NCI-H524 (cell line): ENCODE measurements at places on chromosomes 1 and 21.

DNA sequence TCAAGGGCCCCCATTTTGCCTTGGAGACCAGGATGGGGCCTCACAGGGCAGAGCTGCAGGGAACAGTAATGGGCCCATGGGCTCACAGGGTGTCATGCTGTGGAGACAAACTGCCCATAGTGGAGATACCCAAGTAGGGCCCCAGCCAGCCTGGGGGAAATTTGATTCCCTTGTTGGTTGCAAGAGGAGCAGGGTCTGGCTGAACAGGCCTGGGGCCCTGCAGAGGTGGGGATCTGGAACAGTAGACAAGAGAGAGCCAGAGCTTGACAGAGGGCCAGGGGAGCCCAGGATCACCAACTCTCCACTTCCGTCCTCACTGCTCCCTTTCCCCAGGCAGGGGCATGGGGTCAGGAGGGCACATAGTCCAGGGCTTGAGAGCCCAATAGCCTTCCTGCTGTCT lies 8.7 kb downstream of the S100B start:
- no peak for DNase-seq

DNA sequence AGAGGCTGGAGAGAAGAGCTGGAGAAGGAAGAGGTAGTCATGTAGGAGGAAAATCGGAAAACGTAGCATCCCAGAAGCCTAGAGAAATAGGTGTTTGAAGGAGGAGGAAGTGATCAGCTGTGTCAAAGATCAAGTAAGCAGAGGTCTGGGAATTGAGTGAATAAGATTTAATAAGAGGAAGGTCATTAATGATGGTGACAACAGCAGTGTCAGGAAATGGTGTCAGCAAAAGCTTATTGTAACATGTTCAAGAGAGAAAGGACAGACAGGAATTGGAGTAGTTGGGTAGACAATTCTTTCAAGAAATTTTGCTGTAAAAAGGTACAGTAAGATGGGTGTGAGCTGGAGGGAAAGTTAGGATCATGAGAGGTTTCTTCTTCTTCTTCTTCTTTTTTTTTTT lies 41.6 kb upstream of the SLC6A9 start:
- DNase-seq, result no peak

- no peak for DNase-seq
Measured at GRCh38 chr1:55604749-55605148, 389.6 kb upstream of the USP24 start.

DNA sequence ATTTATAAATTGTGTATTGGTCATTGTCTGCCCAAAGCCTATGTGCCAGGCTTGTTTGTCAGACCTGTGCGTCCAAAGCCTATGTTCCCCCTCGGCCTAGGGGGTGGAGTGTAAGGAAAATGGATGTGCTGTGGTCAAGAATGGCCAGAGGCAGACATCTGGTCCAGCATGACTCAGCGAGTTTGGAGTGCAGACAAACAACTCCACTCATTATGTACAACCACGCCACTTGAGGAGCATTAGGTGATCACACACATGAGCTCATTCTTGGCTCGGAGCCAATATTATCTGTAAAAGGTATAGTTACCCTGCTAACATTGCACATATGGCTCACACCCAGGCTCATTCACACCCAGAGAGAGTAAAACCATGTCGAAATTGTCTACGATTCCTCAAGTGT lies 1047.6 kb upstream of the ADGRL4 start:
- DNase-seq, result peak; percentile 98

DNA sequence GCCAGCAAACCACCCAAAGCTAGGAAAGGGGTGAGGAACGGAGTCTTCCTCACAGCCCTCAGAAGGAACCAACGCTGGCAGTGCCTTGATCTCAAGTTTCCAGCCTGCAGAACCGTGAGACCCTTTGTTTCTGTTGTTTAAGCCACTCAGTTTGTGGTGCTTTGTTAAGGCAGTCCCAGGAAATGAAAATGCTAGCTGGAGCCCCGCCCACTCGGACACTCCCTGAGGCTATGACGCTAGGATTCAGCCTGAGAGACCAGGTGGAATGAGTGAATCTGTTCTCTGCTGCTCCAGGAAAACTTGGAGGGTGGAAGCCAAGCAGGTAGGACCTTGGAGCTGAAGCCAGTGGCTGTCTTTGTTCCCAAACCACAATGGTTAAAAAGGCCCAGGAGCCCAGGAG lies 196.5 kb upstream of the POU3F1 start:
- no peak for DNase-seq

GRCh38 chr1:85078903-85079302 lies 30.6 kb upstream of the MCOLN3 start:
- DNase-seq, result peak; percentile 33

DNA sequence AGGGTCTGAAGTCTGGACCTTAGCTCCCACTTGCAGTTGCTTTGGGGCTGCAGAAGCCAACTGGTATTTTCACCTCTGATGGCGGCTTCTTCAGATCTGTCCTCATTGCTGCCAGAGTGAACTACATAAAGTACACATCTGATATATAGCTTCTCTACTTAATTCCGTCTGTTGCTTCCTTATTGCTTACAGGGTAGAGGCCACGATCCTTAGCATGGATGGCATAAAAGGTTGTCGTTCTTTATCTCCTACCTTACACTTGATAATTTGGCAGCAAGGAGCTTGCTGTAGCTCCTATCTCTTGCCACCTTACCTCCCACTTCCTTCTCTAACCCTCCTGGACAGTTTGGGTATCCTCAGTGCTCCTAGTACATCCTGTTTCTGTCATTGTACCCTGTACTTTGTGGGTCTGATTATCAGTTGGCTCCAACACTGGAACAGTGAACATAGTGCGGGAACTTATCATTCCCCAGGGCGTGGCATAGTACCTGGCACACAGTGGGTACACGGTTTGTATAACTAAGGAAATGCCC lies 30.9 kb upstream of the NBL1 start:
- no peak for DNase-seq

DNA sequence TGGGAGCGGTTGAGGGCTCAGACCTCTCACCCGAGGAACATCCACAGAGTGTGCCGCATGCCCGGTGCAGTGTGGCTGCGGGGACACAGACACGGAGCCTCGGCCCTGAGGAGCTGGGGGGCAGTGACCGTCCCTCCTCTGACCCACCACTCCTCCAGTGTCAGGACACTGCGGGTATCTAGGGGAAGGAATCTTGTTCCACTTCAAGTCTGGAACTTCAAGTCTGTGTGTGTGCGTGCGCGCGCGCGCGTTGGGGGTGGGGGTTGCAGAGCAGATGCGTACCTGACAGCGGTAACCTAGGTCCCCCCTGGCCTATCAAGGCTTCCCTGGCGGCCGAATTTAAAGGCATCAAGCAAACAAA lies 17.3 kb downstream of the PCSK9 start:
- DNase-seq, result no peak

DNA sequence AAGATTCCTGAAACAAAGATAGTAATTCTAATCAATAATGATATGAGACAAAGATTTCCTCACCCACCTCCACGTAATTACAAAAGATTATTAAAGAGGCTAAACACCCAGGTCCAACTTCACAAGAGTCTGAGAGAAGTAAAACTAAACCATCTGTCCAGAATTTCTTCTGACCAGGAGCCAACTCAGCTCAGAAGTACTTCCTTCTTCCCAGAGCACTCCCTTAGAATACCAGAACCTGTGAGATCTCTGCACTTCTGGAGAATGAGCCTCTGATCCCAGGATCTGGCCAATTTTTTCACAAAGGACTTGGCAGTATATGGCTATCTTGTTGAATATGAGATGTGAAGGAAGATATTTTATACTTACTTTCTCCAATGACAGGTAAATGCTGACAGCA lies 120.6 kb upstream of the PALMD start:
- DNase-seq, result peak; percentile 46

GRCh38 chr1:216014086-216014485 lies 409.2 kb downstream of the USH2A start:
- no peak for DNase-seq

GRCh38 chr1:24341260-24341659 lies 22.1 kb downstream of the GRHL3 start:
- DNase-seq, result peak; percentile 82

DNA sequence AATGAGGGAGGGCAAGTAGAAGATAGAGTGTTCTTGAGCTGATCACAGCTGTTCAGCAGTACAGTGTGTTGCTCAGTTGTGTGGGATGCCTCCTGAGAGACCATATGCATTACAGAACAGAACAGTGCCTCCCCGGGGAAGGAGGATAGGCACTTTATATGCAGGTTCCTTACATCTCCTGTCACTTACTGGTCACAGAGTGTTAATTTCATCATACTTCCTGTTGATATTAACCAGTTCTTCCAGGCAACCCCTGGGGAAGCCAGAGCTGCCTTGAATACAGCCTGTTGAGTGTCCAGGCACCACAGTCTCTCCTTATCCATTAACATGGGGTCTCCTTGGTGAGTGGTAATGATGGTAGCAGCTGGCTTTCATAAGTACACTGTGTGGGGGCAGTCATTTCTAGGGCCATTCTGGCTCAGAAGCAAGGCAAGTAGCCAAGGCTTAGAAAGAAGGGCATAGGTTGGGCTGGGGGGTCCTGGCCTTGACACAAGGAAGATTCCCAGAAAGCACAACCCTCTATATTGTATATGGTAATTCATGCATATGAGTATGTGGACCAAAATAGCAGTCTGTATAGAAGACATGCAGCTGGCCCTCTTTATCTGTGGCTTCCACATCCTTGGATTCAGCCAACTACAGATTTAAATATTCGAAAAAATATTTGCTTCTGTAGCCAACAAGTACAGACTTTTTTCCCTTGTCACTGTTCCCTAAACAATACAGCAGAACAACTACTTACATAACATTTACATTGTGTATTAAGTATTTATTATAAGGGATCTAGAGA lies 142.4 kb downstream of the ZP4 start:
- no peak for DNase-seq

- DNase-seq, result no peak
Measured at GRCh38 chr1:43621386-43621785, 28.6 kb upstream of the KDM4A start.

DNA sequence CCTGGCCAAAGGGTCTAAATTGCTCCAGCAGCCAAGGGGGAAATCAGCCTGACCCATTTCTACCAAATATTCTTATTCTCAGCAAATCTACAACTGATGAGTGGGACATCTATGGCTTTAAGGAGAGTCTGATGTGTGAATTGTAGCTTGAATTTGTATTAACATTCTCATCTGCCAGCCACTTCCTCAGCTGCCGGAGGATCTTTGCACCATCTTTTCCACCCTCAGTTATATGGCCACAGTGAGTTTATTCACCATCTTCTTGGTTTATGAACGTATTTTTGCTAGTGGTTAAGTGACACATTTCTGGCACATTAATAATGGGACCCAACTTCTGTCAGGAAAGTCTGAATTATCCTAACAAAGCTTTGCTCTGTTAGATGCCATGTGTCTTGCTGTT lies 69.6 kb downstream of the COLGALT2 start:
- no peak for DNase-seq

DNA sequence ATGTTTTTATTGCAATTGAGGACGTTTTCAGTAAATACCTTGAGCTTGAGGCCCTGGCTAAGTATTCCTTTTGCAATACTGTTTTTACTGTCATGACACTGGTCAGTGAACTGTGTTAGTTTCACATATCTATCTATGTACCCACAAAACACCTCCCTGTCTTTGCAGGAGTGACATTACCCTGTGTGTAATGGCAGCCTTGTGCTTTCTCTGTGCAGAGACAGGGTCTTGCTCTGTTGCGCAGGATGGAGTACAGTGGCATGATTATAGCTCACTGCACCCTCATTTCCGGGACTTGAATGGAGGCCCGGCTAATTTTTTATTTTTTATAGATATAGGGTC lies 8.9 kb downstream of the YBX1 start:
- no peak for DNase-seq

GRCh38 chr1:202276081-202276715 lies 65.5 kb downstream of the UBE2T start:
- no peak for DNase-seq

- peak; percentile 79 for DNase-seq
Measured at GRCh38 chr1:114107474-114108435, 45.9 kb downstream of the SYT6 start.

- DNase-seq, result peak; percentile 49
Measured at GRCh38 chr1:203596673-203597210, 29.9 kb upstream of the ATP2B4 start.

- no peak for DNase-seq
Measured at GRCh38 chr1:89276690-89277089, 4.0 kb upstream of the GBP5 start.

- DNase-seq, result no peak
Measured at GRCh38 chr1:236301958-236302335, 20.2 kb upstream of the ERO1B start.

- DNase-seq, result peak; percentile 59
Measured at GRCh38 chr1:223628233-223629125, 37.0 kb downstream of the CAPN8 start.

DNA sequence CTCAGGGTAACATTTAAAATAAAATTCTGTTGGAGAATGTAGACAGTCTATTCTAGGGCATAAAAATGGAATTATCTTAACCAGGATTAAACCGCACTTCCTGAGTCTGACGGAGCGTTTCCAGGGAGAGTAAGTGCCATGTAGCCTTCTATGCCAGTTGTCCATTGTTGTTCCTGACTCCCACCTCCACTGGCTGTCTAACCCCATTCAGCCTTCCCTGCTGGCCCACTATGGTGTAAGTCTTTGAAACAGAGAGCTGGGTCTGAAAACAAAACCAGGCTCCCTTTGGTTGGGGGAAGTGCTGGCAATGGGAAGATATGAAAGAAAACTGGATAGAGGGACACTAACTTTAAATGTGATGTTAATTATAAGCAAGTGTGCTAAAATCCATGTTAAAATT lies 71.2 kb upstream of the CNN3 start:
- DNase-seq, result no peak

DNA sequence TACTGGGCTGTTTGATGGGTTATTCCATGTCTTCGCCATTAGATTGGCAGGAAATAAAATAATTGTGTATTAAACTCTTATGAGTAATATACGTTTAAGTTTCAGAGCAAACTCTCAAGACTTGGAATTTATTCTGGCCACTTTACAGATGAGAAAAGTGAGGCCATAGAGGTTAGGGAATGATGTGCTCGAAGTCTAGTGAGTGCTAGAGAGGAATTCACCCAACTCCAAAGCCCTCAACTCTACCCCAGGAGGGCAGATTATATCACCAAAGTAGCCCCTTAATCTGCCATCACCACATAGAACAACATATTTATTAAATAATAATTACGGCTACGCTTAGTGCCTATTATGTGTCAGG lies 440 bp upstream of the MUL1 start:
- no peak for DNase-seq

- no peak for DNase-seq
Measured at GRCh38 chr1:165883056-165883455, 55.6 kb downstream of the UCK2 start.

DNA sequence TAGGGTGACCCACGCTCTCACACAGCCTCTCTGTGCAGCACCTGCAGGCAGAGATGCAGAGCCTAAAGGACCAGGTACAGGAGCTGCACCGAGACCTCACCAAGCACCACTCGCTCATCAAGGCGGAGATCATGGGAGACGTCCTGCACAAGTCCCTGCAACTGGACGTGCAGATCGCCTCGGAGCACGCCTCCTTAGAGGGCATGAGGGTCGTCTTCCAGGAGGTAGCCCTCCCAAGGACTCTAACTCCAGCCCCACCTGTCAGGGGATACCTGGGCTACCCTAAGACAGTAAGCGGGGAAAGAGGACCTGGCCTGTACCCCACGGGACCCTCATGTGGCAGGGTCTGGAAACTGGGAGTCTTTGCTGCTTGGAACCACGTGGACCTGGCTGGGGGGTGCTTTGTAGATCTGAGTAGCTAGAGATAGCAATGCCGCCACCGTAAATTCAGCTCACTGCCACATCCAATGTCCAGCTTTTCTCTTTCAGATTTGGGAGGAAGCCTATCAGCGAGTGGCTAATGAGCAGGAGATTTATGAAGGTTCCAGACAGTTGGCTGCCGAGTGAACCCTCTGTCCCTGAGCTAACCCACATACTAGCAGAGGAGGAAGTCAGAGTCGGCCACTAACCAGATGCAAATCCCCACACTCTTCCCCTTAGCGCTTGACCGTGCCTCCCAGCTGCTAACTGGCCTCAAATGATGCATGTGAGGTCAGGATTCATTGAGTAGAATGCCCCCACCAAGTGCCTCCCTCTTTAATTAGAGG lies 6.5 kb downstream of the RNF207 start:
- no peak for DNase-seq
